ENCODE measurements at places on chromosomes 5 and 9.
A peak's percentile ranks its signal among the peaks of the same experiment; 100 is the strongest.

GRCh38 chr5:91123901-91124300, 259.2 kb downstream of the ARRDC3 start:
- DNase-seq = no peak

DNA sequence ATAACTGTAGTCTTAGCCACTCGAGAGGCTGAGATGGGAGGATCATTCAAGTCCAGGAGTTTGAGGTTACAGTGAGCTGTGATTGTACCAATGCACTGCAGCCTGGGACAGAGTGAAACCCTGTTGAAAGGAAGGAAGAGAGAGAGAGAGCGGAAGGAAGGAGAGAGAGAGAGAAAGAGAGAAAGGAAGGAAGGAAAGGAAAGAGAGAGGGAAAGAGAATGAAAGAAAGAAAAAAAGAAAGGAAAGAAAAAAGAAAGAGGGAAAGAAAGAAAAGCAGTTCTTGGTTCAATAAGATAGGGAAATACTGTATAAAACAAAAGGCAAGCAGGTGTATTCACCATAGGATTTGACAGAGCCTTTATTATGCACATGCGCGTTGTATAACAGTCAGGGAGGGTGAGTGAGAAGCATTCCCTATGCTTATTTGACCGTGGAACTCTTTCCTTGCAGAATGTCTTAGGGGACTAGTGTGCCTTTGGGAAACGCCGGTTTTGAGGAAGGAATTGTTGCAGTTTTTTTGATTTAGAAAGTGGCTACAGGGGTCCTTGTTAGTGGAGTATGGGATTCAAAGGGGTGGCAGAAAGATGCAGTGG, 42.0 kb downstream of the GSN start:
- no peak for DNase-seq

DNA sequence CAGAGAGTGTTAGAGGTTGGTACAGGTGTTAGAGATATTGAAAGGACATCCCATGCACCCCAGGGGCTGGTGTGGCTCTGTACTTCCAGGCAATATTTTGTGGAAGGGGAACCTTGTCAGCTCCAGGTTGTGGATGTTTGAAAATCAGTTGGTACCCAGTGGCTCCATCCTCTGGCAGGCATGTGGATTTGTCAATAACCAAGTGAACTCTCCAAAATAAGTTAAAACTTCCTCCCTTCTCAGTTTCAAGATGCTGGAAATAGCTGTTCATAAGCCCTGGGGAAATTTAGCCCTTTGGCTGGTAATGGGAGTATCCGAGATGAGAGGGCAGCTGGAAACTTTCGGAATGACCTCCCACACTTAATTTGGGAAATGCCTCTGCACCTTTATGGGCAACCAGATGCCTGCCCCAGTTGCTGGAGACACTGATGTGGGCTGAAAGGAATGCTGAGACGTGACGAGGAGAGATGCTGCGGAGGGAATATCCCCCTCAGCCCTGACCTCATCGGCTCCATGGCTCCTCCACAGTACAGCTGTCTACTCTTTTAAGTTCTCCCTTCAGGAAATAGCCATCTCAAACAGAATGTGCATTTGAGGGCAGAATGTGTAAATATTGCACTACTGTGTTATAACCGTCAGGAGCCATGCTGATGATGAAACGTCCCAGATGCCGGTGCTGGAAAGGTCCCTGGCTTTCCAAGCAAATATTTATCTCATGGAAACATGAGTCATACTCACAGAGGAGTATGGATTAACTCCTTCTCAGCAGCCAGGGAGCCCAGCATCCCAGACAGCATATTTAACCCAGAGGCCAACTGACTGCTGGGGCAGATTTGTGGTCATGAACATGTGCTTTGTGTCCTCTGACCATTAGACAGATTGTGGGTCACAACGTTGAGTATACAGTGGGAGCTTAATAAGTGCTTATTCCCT, 29.5 kb downstream of the TGFBI start:
- DNase-seq = no peak

DNA sequence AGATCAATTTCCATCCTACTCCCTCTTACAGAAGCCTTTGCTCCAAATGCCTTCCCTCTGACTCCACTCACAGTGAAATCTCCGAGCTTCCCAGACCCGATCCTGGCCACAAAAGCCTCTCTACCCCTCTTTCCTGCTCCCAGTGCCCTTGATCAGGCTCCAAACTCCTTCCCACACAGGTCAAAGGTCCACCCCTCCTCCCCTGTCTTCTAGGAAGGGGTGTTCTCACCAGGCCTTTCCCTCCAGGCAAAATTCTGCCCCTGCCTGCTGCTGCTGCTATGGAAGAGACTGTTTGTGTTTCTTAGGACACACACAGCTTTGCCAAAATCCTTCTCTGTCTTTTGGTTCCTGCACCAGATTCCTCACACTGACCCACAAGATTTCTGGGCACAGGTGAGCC, 85.8 kb upstream of the ALDH1A1 start:
- no peak for DNase-seq

DNA sequence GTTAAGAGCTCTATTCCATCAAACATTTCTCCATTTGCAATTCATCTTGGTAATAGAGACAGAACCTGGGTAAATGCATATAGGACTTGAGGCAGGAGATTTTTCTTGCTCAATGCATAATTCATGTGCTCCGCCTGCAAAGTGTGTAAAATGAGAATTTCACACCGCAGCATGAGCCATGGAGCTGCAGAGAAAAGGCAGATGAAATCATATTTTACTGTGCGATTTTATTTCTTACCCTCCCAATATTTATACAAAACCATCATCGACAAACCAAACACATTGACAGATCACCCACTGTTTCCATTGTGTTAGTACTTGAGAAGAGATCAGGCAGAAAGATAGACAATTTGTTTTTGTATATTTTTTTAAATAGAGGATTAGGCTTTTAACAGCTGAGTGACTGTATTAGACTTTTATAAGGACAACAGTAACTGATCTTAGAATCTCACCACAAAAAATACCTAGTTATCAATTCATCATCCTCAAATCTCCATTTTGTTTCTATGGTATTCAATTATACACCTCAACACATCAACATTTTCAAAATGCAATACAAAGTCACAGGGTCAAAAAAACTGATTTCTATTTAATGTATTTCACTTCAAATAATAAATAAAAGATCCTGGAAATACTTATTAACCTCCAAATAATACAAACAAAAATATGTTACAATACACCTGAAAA, 191.1 kb downstream of the AP3B1 start:
- DNase-seq = no peak

DNA sequence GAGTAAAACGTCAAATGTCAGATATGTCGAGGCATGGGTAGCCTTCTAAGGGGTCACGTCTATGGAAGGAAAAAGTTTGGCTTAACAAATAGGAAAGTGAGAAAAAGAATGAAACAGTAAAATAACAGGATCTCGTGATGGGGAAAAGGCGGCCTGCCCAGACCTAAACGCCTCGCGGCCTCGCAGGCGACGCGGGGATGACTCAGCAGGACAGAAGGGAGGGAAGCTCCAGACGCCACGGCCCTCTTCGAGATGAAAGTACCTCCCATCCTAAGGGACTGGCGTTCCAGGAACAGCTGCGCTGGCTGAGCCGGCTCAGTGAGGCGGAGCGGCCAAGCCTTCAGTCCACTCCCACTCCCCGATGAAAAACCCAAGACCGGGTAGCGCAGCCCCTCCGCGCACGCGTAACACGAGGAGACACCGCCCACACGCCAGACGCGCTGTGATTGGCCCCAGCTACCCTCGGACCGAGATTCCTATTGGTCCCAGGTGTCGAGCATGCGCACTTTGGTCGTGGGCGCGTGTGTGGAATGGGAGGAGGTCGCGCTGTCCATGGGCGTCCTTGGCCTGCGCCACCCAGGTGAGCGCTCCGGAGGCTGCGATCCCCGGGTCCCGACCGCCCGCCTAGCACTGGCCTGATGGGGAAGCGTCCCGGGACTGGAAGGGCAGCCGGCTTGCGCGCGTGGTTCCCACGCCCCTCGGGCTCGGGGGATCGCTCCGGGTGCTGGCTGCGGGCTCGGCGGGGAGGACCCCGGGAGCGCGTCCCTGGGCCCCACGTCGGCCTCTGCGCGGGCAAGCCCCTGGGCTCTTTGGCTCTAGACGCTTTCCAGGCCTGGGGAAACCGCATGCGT, 588.5 kb downstream of the MTRR start:
- DNase-seq = peak; percentile 61

DNA sequence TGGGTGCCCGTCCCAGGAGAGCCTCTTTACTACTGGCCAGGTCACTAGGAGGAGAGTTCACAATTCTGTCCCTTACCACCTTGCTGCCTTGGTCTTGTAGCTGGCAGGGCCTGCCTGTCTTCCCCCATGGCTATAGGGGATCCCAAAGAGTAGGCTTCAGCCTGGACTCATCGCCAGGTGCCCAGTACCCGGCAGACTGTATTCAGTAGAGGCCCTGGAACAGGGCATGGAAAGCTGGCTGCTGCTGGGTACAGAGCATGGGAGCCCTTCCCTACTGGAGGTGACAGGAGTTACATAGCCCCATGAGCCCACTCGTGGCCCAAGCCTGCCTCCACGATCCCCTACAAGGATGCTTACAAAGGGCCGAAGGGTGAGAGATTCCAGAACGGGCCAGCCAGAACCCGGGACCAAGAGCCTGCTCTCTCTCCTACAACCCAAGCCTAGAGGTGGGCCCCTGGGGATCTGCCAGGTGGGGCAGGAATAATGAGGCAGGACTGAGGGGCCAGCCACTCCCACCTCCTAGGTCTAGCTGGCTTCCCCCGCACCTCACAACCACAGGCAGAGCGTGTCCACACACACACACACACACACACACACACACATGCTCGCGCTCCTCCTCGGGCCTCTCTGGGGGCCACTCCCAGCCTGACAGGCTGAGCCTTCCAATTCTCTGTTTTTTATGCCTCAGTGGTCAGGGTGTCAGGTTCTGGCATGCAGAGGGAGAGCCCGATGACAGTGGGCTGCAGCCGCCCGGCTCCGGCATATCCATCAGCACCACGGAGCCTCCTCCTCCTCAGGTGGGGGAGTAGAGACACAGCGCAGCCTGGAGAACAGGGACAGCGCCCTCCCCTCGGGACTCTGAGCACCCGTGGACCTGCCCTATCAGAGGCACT, 186.0 kb downstream of the PAX5 start:
- DNase-seq = no peak

DNA sequence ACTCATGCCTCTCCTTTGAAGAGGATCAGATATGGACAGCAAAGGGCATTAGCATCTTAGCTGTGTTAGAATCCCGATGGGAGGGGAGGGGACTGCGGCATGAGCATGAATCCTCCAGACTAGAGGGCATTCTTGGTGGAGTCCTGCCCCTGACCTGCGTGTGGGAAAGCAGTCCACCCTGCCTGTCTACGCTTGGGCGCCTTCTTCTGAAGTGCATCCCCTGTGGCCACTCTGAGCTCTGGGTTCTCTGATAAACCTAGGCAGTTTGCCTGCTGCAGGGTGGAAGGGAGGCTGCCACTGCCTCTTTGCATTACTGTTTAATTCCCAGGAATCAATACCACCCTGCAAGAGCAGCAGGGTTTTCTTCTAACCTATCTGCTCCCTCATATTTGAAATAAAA, 169.3 kb downstream of the INSYN2B start:
- DNase-seq = no peak

- no peak for DNase-seq
These were observed 15.5 kb upstream of the FAM120AOS start for GRCh38 chr9:93468763-93469456.

GRCh38 chr5:177509381-177509951, at the start of gene DOK3:
Gene DOK3 (minus strand): TSS chr5:177509826. CDS start chr5:177509540, 286 bp downstream.
- peak; percentile 58 for DNase-seq
